ENCODE measurements at places on chromosomes 12 and 14.

GRCh38 chr12:60494244-60494643, 898.4 kb downstream of the SLC16A7 start:
- no peak for DNase-seq

DNA sequence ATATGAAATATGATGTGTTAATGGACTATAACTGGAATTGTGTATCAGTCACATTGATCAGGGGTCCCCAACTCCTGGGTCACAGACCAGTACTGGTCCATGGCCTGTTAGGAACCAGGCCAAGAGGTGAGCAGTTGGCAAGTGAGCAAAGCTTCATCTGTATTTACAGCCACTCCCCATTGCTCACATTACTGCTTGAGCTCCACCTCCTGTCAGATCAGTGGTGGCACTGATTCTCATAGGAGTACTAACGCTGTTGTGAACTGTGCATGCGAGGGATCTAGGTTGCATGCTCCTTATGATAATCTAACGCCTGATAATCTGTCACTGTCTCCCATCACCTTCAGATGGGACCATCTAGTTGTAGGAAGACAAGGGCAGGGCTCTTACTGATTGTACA, 72.3 kb downstream of the CDK17 start:
- DNase-seq = no peak

DNA sequence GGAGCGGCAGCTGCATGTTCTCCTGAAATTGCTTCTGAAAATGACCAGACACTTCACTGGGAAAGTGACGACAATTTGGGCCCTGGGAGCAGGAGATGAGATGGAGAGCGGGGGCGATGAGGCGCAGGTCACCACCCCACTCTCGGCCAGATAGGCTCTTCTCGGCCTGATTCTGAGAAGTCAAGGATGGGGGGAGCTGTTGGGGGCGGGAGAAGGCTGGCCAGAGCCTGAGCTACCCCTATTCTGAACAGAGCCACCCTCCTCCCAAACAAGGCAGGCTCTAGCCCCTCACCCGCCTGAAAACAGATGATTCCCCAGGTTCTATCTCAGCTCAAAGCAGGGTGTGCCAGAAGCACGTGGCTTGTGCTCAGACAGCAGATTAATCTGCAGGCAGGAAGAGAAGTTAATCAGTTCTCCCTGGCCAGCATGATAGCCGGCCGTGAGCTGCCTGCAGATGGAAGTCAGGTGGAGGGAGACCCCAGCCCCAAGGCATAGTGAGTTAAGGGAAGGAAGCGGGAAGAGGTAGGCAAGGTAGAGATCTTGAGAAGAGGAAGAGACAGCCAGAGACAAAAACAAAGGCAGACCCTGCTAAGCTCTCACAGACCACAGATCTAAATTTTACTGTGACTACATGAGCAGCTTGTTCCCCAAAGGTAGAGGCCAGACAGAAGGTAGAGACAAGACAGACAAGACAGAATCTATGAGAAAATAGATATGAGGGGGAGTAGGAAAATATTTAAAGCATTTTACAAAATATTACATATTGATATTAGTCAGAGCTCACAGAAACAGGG, 10.9 kb upstream of the TAC3 start:
- no peak for DNase-seq

GRCh38 chr14:69117020-69117767, 35.7 kb downstream of the DCAF5 start:
- DNase-seq = no peak

- DNase-seq = no peak
Observed at GRCh38 chr12:49894751-49895148, 8.9 kb downstream of the FAIM2 start.

GRCh38 chr12:117452112-117452511, 90.7 kb upstream of the NOS1 start:
- no peak for DNase-seq

- no peak for DNase-seq
Observed at GRCh38 chr14:102633906-102634595, 41.6 kb downstream of the RCOR1 start.

- DNase-seq = no peak
Observed at GRCh38 chr12:127459687-127460086, 807.3 kb upstream of the TMEM132C start.
